Tibial nerve (tissue), 4 donors: ENCODE measurements at places on chromosomes 11 and 22. TPM values are rescaled to one million over a fixed set of nuclear protein-coding genes. Genes with fewer than 3 reads are reported as not detected.

- DNase-seq = no peak
Measured at GRCh38 chr11:117961896-117962295, 24.3 kb upstream of the IL10RA start.

DNA sequence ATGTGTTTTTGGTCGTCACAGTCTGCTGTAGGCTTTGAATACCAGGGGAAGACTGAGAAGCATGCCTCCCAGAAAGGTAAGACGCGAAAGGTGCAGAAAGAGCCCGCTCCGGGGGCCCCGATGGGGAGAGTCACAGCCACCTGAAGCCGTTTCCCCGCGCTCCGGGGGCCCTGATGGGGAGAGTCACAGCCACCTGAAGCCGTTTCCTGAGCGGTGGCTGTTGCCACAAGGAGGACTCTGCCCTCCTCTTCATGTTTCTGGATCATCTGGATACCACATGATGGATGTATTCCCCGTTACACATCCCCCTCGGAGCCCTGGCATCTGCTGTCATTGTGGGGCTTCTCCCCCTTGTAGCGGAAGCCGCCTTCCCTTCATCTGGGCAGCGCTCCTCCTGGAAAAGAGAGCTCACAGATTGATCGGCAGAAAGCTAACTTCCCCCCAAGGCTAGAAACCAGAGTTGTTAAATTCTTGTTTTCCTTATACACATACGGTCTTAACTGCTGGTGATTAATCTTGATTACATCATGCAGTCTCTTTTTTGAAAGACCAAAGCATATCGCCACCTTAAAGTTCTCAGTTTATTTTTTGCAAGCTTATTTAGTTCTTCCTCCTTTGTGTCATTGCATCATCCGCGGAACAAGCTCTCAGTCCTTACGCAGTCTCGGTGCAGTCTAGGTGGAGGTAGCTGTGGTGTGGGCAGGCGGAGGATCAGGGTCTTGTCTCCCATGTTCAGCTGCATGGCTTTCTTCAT, 17.5 kb downstream of the CTTN start:
- DNase-seq = no peak

- DNase-seq = no peak
Measured at GRCh38 chr11:121334973-121335710, 42.6 kb downstream of the SC5D start.

DNA sequence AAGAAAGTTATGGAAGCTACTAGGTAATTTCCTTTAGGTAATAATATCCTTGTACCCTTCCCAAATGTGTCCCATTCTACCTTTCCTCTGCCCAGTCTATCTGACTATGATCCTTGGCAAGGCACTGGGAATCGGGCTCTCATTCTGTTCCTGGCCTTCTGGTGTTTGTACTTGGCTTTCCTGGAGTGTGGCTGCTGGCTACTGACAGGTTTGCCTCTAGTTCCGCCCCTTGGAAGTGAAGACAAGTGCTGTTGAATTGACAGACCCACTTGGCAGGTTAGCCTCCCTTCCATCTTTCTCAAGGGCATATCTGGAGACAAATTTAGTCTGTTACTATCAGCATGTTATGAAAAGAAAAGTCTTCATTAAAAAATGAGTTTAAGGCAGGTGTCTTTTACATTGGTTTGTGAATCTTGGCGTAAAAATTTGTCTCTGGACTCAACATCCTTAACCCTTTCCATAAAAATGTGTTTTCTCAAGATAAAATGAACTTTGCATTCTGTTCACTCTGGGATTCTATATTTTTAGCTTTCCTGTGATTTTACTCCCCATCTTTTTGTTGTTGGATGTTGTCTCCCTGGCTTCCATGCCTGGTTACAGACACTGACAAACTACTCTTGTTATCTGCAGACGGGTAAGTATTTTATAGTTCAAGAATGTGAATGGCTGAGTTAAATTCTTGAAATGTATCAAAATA, 287.4 kb upstream of the PDGFD start:
- no peak for DNase-seq

- DNase-seq = no peak
Measured at GRCh38 chr11:74466916-74467885, at the start of gene KCNE3. KCNE3 (minus strand) TSS chr11:74467549; CDS start chr11:74457563, 9,986 bp downstream.

DNA sequence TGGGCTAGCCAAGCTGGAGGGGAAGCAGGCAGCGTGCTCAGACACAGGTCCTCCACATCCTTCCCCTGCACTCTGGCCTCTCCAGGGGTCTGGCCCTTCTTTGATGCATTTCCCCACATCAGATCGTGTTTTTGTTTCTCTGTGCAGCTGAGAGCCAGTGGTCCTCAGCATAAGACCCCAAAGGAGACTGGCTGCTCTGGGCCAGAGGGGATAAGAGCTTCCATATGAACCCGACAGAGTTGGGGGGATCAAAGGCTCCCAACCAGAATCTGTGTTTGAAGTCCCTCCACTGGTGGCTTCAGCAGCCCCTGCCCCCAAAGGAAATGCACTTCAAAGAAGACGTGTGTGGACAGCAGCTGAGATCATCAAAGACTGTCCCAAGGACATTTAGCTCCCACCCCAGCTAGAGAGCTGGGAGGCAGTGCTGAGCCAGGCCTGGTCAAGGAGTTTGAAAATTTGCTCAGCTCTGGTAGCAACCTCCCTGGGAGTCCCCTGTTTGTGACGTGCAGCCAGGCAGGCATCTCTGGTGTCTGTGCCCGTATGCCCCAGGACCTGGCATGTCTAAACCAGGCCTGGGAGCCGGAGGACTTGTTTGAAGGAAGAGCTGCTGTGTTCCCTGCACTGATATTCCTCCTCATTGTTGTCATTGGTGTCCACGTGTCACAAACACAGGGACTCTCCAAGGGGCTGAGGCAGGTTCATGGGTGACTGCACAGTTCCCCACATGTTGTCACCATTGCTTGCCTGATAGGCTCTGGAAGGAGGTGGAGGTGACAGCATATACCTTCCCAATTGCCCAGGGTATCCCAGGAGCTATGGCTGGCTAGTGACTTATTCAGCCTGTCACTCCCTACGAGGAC, 99.0 kb downstream of the AMOTL1 start:
- DNase-seq = no peak

- no peak for DNase-seq
Measured at GRCh38 chr22:36808721-36809344, 8.0 kb downstream of the PVALB start.

TSPAN32 gene
- 7.3 TPM for total RNA-seq

DNA sequence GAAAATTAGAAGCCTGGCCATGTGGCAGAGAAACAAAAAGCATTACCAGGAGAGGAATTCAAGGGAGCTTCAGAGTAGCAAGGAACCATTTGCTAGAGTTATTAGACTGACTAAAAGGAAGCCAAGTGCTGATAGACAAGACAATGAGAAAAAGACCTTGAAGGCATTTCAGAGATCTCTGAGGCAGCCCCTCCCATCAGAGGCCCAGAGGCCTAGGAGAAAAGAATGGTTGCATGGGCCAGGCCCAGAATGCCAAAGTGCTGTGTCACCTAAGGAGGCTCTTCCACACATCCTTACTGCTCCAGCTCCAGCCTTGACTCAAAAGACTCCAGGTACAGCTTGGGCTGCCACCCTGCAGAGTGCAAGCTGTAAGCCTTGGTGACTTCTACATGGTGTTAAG, 61.8 kb upstream of the POU2AF2 start:
- no peak for DNase-seq

GRIA4 gene
- total RNA-seq = not detected

DNA sequence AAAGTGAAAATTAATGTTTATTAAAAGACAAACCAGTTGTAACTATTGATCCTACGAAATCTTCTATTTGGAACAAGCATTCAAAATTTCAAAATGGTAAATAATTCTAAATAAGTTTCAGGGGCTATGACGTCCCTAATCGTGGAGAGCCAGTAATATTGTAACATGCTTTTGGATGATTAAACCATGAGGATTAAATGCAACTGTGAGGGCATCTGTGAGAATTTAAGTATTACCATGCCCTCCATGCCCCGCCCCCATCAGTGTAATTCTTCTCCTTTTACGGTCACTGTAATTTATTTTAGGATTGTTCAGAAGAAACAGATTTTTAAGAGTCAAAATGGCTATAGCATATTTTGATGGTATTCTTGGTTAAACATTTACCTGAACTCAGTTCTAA, 133.2 kb downstream of the APOL5 start:
- DNase-seq = no peak

DNA sequence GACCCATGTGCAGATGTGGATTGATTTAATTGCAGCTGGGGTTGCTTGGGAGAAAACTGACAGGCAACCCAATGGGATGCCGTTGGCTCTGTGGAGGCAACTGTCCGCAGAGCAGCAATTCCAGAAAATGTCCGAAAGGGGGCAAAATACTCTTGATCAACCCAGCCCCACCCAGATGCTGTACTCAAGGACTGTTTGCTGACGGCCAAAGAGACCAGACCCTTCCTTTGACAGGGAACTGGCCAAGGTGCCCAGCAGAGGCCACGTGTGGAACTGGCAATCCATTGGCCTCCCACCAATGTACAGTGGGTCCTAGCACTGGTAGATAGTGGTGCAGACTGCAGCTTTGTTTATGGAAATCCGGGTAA, 29.7 kb upstream of the KCNA4 start:
- DNase-seq = no peak

- no peak for DNase-seq
Measured at GRCh38 chr11:87213444-87213843, 175.7 kb downstream of the TMEM135 start.

GRCh38 chr11:134596404-134596803, 184.4 kb upstream of the B3GAT1 start:
- DNase-seq = no peak

GLYAT gene
- total RNA-seq = 0.66 TPM

UPK3A gene
- not detected for total RNA-seq

LRRC55 gene
- not detected for total RNA-seq

- DNase-seq = no peak
Measured at GRCh38 chr22:44182588-44183286, 2.0 kb downstream of the PARVG start.

- DNase-seq = no peak
Measured at GRCh38 chr11:4090258-4090657, 4.3 kb upstream of the RRM1 start.

- DNase-seq = no peak
Measured at GRCh38 chr11:72305077-72305476, 61.1 kb upstream of the PHOX2A start.

DNA sequence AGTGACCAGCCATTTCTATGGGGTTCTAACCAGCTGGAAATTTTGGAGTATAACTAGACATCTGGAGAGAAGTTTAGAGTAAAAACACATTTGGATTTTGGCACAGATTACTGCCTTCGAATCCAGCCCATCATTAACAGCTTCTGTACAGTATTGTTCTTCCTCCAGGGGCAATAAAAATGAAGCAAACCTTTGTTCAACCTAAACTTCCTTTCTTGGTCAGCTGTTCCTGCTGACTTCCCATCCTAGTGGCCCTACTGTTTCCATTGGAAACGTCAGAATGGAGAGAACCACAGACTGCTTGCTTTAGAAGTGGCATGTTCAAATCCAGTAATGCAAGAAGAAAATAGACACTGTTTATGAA, 203.7 kb upstream of the MTMR2 start:
- DNase-seq = no peak

PIM3 gene
- total RNA-seq = 98.3 TPM

DNA sequence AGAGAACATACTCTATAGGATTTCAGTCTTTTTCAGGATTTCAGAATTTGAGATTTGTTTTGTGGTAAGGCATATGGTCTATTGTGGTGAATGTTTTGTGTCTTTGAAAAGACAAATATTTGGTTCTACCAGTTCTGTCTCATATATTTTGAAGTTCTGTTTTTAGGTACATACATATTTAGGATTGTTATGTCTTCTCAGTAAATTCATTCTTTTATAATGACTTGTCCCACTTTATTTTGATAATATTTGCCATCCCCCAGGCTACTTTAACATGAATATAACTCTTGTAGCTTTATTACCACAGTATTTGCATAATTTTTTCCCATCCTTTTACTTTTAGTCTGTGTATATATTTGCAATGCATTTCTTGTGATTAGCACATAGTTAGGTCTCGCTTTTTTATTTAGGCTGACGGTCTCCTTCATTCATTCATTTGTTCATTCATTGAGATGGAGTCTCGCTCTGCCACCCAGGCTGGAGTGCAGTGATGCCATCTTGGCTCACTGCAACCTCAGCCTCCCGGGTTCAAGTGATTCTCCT, 32.1 kb downstream of the MTMR3 start:
- DNase-seq = no peak

DNA sequence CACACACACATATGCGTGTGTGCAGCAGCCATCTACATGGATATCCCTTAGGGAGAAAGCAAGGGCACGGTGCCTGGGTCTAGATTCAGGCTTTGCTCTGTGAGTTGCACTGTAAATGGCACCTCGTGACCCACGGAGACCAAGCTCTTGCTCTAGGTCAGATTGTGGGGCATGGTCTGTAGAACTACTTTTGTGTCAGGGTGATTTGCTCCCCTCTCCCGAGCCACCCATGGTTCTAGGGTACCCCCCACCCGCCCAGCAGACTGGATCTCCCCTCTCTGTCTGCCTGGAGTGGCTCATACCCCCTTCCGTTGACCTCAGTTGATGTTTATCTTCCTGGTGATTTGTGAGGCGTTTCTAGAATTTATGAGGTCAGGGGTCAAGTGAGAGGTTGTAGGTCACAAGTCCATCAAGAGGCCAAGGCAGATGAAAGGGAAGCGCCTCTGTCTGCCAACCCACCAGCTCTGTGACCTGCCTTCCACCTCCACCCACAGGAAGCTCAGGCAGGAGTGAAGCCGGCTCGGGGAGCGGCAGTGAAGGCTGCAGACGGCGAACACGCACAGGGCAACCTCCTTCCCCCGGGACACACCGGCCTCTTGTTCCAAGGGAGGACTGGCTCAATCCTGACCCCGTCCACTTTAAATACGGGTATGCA, 76.2 kb upstream of the TTLL12 start:
- DNase-seq = no peak

ISX gene
- total RNA-seq = not detected

GRCh38 chr11:2557381-2557780, 112.6 kb downstream of the KCNQ1 start:
- no peak for DNase-seq

SPTY2D1 gene
- 24.3 TPM for total RNA-seq

DNA sequence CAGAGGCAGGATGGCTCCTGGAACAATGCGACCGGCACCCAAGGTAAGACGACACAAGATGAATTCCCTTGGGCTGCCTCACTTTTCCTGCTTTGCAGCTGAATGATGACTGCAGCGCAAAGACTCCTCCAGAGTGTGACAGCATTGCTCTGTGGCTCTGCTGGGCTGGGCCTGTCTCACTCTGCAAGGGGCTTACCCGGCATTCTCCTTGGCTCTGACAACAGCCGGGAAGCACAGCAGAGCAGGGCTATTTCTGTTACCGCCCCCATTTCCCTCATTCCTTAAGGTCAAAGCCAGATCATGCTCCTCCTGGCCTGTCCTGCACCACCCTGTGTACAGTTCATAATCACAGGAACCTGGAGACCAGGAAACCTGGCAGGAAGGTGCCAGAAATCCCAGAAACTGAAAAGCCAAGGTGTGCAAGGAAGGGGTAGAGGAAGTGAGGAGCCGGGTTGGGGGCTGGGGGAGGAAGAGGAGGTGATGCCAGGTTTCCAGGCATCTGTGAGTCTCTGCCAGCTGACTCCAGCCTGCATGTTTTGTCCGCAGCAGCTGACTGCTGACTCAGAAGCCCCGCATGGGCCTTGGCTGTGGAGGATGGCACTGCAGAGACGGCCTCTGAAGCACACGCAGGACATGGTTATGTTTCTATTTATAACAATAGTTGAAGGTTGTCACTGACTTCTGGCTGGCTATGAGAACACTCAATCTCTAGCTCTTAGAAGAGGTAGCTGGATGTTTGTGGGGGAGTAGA, 113.6 kb downstream of the MICAL3 start:
- no peak for DNase-seq

GRCh38 chr11:133175103-133175502, 357.2 kb downstream of the OPCML start:
- DNase-seq = no peak

GRCh38 chr11:6012035-6012668, 5.4 kb upstream of the OR56A4 start:
- DNase-seq = no peak
